ENCODE measurements at places on chromosomes 7 and 10.
A peak's percentile ranks its signal among the peaks of the same experiment; 100 is the strongest.

DNA sequence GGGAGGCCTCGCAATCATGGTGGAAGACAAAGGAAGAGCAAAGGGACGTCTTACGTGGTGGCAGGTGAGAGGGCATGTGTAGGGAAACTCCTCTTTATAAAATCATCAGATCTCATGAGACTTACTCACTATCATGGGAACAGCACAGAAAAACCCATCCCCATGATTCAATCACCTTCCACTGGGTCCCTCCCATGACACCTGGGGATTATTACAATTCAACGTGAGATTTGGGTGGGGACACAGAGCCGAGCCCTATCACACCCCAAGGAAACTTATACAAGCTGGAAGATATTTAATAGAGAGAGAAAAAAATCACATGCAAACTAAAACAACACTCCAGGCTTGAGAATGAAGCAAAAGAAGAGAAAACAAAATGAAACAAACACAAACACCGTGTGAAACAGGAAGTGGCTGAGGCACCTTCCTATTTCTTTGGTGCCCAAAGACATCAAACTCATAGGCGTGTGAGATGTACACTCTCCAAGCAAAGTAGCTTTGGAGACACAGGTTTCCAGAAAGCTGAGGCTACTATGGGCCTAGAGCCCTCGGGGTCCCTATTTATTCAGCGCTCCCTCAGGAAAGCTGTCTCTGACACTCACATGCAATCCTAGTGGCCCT is 97.2 kb downstream of the PRKCQ start:
- ATAC-seq: no peak

GRCh38 chr10:31352436-31353226 is 33.6 kb downstream of the ZEB1 start:
- ATAC-seq: no peak

DNA sequence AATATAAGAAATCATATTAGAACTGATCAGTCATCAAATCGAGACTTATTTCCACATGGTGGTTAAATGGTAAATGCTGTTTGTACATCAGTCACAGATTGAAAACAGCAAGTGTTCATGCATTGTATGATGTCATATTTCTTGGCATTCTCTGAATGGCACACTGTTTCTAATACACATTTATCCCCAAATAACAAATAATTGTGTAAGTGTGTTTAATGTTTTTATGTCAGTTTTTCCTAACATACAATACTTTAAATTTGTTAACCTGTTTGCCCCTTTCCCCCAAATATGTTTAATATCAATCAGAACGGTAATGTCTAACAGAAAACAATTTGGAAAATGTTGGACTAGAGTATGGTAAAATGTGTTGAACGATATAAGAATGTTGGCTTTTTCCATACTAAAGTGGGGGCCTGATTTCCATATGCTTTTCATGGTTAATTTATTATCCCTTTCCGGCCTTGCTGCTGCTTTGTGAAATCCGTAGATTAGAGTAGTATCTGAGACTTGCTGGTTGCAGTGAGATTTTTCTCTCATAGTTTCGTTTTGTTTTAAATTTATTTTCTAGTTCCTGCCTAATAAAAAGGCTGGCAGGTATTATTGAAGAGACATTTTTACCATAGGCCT is 23.7 kb downstream of the RAB18 start:
- no peak for ATAC-seq

- ATAC-seq: no peak
Measured at GRCh38 chr7:140989068-140989467, 25.7 kb downstream of the MRPS33 start.

- no peak for ATAC-seq
Measured at GRCh38 chr7:1611708-1612241, 41.9 kb upstream of the PSMG3 start.

- no peak for ATAC-seq
Measured at GRCh38 chr7:92667816-92668535, 77.8 kb upstream of the FAM133B start.

DNA sequence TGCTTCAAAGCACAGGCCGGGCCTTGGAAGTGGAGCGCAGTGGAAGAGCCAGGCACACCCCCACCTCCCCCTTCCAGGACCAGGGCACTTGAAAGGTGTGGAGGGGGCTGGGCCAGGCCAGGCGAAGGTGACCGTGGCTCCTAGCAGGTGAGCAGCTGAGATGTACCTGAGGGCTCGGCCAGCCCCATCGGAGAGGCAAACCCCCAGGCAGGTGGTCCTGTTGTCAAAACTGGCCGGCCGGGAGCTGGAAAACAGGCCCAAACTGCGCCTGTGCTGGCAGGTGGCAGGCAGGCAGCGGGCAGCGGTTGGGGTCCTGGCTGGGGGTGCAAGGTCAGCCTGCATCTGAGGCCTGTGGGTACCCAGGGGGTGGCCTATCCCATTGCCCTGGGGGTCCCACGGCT is 96.4 kb upstream of the DNAAF5 start:
- ATAC-seq: no peak

- ATAC-seq: no peak
Measured at GRCh38 chr10:29857843-29858701, 201.3 kb downstream of the JCAD start.

GRCh38 chr10:68153473-68154210 is 44.4 kb downstream of the MYPN start:
- no peak for ATAC-seq

DNA sequence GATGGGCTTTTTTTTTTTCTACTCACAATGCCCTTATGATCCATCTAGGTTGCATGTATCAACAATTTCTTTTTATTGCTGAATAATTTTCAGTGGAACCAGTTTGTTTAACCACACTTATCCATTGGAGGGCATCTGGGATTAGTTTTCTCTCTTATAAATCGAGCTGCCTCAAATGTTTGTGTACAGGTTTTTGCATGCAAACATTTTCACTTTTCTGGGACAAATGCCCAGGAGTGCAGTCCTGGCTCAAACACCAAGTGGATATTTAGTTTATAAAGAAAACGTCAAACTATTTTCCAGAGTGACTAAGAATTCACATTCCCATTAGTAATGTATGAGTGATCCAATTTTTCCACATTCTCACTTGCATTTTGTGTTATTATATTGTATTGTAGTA is 313.4 kb downstream of the CXCL12 start:
- no peak for ATAC-seq

- peak; percentile 41 for ATAC-seq
Measured at GRCh38 chr7:64626083-64626469, 39.9 kb upstream of the ZNF107 start.

- no peak for ATAC-seq
Measured at GRCh38 chr10:127934383-127934782, 27.5 kb downstream of the PTPRE start.

GRCh38 chr10:28060031-28060607 is 61.2 kb upstream of the ODAD2 start:
- no peak for ATAC-seq

DNA sequence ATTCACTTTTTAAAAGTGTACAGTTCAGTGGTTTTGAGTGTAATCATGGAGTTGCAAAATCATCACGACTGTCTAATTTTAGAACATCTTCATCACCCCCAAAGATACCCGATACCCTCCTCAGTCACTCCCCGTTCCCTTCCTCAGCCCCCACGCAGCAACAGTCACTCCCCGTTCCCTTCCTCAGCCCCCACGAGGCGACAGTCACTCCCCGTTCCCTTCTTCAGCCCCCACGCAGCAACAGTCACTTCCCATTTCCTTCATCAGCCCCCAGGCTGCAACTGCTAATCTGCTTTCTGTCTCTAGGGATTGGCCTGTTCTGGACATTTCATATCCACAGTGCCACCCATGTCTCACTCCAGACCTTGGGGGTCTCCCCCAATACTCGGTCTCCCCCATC is 161.6 kb upstream of the PPP2R2D start:
- no peak for ATAC-seq

DNA sequence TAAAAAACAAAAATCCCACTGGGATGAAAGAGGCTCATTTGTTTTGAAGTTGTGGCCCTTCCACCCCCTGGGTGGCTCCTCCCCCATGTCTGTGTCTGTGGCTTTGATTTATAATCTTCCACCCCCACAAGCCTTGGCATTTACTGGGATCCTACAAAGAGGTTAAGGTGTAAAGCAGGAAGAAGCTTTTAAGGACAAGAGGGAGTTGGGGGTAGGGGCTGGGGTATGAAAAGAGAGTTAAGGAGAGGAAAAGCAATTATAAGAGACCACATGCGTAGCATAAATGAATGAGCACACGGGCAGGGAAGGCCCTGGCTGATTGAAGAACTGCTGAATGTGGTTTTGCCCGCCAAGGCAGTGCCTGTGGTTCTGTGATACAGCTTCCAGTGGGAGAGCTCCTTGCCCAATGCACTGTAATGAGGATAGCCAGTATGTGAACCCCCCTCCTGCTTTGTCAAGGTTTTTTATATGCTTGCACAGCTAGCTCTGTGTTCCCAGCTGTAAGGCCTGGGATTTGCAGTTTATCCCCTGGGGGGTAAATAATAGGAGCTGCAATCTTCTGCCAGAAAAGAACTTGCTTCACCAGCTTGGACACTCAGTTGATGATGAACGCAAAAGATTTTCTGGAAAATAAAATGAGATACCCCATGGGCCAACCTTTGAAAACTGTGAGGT is 34.7 kb upstream of the KMT2E start:
- ATAC-seq: no peak

DNA sequence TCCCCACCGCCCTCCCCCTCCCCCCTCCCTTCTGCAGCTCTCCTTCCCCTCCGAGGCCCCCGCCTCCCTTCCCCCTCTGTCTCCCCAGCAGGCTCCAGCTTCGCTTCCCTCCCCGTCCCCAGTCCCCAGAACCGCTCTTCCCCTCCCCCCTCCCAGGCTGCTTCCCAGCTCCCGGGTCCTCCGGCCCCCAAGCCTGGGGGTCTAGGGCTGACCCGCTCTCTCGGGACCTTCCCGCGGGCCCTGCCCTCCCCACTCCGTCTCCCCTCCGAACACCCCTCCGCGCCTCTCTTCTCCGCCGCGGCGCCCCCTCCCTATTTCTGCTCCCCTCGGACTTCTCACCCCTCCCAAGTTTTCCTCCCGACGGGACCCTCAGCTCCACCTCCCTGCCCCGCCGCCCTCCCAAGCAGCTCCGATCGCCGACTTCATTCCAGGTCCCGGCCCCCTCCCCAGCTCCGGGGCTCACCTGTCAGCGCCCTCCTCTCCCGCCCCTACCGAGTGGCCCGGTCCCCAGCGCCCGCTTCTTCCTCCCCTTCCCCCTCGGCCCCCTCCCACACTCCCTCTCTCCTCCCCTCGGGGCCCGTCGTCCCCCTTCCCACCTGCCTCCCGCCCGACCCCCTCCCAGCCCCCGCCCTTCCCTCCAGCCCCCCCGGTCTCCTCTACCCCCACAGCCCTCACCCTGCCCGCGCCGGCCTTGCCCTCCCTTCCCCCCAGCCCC is 990 bp downstream of the ZNF467 start:
- ATAC-seq: no peak

- ATAC-seq: peak; percentile 52
Measured at GRCh38 chr7:47254081-47254977, 327.6 kb downstream of the TNS3 start.

- ATAC-seq: no peak
Measured at GRCh38 chr10:128125416-128125943, 743 bp downstream of the MKI67 start.

DNA sequence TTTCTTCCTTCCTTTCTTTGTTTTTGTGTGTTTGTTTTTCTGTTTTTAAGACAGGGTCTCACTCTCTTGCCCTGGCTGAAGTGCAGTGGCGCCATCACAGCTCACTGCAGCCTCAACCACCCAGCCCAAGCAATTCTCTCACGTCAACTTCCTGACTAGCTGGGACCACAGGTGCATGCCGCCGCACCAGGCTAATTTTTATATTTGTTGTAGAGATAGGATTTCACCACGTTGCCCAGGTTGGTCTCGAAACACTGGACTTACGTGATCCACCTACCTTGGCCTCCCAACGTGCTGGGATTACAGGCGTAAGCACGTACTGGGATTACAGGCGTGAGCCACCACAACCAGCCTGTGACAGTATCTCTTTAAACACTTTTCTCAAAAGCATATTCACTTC is 120.7 kb downstream of the DKK1 start:
- ATAC-seq: no peak

All from activated CD4-positive, CD25-positive, alpha-beta regulatory T cell treated with anti-CD3 and anti-CD28 coated beads, Interleukin-2, amount 50 U/mL, for 24 hours (primary cell).